Eye (tissue), 1 donor: ENCODE measurements at places on chromosomes 4 and X.

- DNase-seq, result no peak
These were observed 1.8 kb downstream of the MAOB start for GRCh38 chrX:43880425-43880824.

DNA sequence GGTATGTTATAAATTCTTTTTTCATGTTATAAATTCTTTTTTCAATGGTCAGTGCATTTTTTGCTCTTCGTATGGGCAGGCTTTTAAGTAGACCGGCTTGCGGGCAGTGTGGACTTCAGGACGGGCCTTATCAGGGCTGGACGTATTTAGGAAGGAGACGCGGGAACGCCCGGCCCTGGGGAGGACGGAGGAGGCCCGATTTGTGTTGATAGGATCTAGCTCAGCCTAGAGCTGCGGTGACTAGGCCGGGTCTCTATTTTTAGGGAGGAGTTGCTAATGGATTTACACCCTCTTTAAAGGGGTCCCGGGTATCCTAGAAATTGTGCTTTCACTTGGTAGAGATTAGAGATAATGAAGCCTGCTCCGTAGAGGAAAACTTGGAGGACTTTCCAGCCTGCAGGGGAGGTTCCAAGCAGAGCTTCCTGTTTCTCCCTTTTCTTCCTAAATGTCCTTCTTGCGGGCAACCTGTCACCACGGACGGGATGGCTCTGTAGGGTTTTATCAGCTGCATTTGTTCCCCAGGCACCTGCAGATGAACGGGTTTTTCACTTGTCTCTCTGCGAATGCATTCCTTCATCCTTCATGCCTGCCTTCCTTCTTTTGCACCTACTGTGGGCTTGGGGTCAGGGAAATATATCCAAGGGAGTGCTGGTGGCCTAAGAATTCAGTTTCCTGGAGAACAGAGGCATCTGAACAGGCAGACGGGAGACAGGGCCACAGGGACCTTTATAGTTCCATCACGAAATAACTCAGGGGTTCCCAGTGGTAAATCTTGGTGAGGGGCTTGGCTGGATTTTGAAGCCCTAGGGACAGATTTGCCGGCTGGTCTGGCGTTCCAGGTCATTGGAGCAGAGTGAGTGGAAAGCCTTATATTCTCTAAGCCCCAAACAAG, 1.4 kb downstream of the CD99 start:
- peak; percentile 47 for DNase-seq

DNA sequence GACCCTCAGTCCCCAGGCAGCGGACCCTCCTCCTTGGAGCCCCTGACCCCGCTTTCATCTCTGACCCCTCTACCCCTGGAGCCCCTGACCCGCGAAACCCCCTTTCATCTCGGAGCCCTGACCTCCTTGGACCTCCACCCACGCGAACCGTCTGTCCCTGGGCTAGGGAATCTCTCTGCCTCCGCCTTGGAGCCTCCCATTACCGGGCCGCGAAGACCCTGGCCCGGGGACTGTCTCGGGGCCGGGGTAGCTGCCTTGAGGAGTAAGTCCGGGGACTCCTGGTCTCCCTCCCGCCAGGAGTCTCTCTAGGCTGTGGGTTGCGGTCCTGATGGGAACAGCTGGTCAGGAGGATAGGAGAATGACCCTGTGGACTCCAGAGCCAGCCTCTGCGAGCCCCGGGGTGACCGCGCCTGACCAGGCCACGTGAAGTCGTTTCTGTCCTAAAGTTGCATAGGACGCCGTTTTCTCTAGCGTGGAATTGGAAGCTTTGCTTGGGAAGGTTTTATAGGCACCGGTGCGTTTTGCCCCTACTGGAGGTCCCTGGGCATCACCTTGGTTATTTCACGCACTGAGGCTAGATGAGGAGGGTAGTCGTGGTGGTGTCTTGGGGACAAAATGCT, 824 bp downstream of the TBC1D14 start:
- peak; percentile 56 for DNase-seq

- DNase-seq, result no peak
These were observed 3.3 kb downstream of the RNF4 start for GRCh38 chr4:2472187-2472586.

- peak; percentile 82 for DNase-seq
These were observed 34.3 kb downstream of the NLGN3 start for GRCh38 chrX:71178908-71179307.

DNA sequence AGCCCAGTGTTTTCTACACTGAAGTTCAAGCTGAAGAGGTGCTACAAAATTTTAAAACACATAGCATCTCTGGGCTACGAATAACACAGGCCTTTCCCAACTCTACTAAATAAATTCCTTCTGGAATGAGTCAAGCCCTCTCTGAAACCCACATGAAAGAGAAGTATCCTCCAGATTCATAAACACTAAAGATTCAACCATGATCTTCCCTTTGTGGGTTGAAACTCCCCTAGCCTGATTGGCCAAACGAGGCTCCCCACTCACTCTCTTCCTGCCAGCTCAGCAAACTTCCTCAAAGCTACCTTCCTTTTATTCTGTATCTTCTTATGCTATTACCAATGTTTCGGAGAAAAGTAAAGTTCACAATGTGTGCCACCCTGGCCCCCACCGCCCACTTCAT, 95.4 kb downstream of the NKX6-1 start:
- no peak for DNase-seq

DNA sequence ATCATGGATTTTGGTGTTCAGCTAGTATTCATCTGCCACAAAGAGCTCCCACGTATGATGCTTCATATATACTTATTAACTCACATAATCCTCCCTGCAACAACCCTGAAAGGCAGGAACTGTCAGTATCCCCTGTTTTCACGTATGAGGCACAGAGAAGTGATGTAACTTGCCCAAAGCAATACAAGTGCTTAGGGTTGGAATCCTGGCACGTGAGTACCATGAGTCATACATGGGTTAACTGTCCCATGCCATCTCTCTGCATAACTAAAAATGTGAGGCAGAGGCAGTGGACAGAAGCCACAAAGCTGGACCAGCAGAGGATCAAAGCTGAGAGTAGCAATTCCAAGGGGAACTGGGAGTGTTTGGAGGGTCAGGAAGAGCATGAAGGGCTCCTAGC, 35.7 kb upstream of the EGFL6 start:
- no peak for DNase-seq

DNA sequence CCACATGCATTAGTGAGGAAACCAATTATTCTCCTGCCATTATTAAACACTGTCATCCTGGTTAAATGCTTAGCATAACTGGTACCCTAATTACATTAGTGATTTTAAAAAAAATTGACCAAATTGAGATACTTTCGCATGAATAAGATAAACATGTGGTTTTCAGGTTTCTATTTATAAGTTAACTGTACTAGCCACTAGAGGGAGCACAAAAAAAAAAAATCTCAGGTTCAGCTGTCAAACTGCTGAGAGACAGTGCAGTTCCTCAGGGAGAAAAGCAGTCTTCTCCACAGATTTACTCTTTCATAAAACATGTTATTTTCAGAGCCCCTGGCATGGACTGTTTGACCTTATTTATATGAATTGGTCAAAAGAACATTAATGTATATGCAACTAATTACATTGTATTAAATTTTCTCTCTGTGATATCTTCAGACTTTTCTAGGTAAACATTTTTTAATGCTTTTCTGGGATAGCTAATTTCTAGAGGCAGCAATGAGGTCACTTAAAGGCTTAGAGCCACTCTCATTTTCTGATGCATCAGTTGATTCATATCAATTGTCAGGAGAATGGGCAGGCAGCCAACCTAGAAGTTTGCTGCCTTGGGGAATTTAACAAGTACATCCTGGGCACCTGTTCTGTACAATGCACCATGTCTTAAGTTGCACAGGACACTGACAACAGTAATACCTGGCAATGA, 167.5 kb downstream of the CDS1 start:
- peak; percentile 75 for DNase-seq

GRCh38 chrX:1599791-1600405, 8.5 kb downstream of the AKAP17A start:
- no peak for DNase-seq

- no peak for DNase-seq
These were observed 38.4 kb upstream of the SCOC start for GRCh38 chr4:140335076-140335475.

GRCh38 chr4:140968371-140968770, 164.9 kb downstream of the RNF150 start:
- DNase-seq, result no peak

DNA sequence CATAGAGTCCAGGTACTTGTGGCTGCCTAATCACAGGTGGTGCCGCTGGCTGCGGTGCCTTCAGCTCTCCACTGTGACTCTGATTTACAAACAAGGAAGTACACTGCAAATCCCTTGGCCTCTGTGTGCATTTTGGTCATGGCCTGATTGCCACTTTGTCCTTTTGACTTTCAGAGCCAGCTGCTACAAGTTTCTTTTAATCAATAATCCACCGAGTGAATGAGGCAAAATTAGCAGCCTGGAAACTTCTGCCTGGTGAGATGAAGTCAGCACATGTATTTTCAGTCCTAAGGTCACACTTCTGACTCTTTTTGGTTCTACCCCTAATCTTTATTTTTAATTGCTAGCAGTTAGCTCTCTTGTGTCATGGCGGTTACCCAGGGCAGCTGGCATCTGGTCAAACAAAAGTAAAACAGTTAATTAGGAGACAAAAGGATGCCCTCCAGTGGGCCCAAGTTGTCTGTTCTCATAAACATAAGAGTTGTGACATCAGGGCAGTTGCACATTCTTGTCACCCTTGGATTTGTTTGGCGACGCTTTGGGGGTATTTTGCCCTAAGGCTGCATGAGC, 62.3 kb upstream of the LNX1 start:
- DNase-seq, result peak; percentile 87

GRCh38 chr4:173508386-173509035, 21.5 kb downstream of the HAND2 start:
- DNase-seq, result peak; percentile 69

DNA sequence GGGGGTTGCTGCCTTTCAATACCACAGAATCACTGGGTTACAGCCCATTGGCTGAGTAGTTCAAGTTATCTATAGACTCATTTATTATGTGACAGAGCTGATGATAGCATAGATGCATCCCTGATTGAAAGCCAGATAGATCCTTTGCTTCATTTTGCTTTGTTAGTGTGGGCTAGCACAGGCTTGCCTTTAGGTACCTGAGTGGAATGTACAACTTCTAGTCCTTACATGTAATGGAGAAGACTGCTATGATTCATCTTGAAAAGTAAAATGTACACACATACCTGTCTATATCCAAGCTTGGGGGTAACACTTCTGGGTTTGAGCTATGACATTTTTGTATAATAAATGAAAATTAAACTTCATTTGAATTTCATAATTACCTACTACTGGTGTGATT, 226.0 kb upstream of the FTHL17 start:
- no peak for DNase-seq

DNA sequence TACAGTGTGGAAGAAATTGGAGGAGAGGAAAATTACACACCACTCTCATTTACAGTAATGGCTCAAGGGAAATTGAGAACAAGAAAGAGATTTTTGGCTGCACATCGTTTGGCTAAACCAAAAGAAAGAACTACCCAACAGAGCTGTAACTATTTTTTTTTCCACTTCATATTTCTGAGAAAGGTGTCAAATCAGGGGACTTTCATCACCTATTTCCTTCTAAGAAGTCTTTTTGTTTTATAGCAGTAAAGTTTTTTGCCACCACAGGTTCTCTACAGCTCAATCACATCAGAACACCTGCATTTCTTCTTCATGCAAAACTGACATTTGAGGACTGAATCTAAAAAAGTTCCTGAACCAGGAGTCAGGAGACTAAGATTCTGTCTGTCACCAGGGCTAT, 57.5 kb upstream of the TNIP3 start:
- DNase-seq, result no peak

DNA sequence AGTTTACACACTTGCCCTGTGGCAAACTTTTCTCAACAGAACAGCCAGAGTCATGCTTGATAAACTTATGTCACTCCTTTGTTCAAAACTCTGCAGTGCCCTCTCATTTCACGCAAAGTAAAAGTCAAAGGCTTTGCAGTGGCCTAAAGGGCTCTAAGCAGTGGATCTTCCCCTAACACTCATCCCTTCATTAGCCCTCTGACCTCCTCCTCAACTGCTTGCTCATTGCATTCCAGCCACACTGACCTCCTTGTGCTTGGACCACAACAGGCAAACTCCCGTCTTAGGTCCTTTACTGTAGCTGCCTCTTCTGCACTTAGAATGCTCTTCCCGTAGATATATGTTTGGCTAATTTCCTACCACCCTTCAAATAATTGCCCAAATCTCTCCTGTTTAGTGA, 5.6 kb downstream of the PRDM5 start:
- DNase-seq, result peak; percentile 23

- peak; percentile 16 for DNase-seq
These were observed 1.3 kb downstream of the HERC5 start for GRCh38 chr4:88458104-88458740.

DNA sequence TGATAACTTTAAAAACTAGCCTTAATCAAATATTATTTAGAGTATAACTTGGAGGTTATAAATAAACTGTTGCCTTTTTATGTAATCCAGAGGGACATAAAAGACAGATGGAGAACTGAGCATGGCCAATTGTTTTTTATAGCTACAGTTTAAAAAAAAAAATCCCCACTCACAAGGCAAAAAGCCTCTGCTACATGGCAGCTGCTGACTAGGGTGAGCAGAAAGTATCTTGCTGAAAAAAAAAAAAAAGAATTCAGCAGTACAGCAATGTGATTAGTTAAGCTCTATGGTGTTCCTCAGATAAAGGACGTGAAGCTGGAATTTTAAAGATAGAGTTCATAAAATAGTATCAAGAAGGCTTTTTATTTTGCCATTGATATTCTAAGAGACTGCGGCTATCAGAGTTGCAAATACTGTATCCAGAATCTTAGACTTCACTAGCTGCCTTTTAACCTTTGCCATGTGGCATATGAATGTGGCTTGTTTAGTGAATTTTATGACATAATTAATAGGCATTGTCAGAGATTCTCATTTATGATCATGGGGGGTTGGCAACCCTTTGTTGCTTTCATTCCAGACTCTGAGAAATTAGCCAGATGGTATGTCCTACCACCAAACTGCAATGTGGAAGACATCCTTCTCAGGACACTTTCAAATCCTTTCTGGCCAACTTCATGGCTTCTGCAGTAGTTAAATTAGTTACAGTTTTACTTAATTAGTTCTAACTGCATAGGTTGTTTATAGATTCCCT, 498.0 kb downstream of the STPG2 start:
- peak; percentile 8 for DNase-seq

DNA sequence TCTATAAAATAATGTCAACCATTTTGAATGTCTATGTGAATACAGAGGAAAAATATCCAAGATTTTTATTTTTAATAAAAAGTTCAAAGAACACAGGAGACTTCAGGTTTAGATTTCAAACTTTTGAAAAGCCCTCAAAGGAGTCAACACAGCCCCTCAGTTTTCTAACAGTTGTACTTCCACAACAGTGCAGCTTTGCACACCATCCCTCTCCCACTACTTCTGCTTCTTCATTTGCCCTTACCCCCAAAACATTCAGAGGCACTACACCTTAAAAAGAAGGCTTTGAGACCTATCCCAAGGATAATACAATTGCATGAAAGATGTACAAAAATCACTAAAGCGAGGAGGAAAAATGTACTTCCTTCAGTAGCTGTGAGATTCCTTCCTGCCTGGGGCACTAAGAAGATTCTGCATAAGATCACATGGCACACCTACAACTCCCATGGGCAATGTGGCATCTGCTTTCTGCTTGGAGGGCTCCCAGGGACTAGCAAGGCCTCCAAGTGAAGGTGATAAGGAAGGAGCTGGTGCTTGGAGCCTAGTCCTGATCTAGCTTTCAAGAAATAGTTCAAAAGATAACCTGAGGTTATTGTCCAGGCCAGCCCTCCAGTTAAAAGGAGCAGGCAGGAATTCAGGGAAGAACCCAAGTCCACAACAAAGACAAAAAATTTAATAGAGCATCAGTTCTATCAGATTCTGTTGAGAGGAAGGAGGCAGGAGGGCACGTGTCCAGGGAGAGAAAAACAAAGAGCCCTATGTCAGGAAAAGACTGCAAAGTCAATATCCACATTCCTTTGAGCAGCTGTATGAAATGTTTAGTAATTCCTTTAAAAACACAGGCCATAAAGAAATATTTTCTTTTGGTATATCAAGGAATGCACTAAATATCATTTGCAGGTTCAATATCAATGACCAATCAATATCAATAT, 19.1 kb downstream of the ARAP2 start:
- no peak for DNase-seq
